ENCODE measurements at places on chromosomes 3 and 15.

DNA sequence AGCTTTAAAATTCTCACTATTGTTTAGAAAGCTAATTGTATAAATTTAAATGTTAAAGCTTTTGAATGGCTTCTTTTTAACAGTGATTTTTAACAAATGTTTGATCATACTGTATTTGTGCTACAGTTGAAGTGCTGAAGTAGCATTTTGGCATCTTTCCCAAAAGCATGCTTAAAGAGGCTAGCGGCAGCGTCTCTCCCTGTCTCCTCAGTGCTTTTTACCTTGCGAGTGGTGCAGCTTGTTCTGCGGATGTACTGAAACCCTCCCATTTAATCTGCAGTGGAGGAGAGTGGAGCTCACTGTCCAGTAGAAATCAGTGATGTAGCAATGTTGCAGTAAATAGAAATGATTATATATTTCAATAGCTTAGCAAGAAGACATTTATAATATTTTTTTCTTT is 43.7 kb downstream of the LRRC49 start:
- no peak for DNase-seq

DNA sequence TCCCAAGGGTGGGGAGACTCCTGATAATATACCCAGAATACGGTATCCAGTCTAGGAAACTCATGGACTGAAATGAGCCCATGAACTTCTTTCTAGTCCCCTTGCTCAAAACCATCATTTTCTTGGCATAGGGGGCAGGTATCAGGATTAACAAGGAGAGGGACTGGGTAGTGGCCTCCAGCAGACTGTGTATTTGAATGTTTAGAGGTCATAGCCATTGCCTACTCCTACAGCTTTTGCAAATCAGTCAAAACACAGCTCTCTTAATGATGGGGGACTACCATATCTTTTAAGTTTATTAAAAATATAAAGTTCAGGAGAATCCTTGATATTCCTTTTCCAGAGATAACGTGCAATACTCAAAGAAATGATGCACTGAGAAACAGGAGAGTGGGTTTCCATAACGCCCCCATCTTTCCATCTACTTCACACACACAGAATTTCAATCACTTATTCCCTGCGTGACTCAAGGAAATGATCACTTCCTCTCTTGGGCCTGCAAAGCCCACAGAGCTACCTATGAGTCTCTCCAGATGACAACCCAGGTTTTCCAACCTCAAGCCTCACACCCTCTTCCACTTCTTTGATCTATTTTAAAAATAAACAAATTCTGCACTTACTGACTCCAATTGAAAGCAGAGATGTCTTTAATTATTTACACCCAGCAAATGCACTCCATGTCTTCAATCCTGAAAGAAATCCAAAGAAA is 584.0 kb upstream of the LMCD1 start:
- peak; percentile 2 for DNase-seq

DNA sequence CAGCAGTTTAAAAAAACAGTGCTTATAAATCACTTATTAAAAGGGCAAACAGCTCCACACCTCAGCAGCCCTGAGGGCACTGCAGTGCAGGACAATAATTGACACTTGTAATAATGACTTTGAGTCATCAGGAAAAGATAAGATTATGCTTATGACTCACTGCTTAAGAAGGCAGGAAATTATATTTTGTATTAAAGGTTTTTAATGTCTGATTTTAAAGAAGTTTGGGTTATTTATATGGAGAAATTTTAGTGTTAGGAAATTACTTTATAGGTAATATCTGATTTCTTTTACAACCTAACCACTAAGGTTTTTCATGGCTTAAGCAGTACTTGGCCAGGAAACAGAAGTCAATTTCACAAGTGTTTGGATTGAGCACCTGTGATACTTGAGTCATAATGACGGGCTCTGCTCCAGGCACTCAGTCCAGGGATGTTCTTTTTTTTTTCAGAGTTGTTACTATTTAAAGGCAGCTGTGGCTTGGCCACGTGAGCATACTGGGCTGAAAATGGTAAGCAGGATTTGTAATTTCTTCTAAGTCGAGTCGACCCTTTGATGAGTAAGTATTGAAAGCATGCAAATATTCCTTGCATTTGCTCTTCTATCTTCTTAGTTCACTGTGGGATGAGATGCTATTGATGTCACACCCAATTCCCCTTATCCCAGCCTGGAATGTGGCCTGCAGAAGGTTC is 21.6 kb upstream of the SLC6A20 start:
- DNase-seq, result no peak

GRCh38 chr3:6734395-6734746 is 126.5 kb upstream of the GRM7 start:
- DNase-seq, result no peak

- no peak for DNase-seq
Observed at GRCh38 chr15:84950570-84951111, 31.0 kb upstream of the PDE8A start.

DNA sequence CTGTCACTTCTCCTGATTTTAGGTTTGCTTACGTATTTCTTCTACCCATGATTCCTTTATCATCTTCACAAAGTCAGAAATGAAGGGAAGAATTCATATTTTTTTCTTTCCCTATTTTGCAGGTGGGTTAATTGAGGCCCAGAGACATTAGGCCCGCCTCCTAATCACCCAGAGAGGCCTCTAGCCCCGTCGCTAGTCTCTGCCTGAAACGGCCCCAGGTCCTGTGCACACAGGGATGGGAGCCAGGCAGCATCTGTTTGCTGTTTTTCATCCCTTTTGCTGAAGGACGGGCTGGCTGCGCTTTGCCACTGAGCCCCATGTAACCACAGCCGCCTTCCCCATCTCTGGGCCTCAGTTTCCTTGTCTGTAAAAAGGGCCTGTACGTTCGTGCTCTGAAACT is 135.9 kb downstream of the FBLN2 start:
- no peak for DNase-seq

GRCh38 chr3:169146179-169146665 is 517.3 kb downstream of the MECOM start:
- no peak for DNase-seq

GRCh38 chr3:12370758-12371157 is 81.9 kb downstream of the PPARG start:
- no peak for DNase-seq

- DNase-seq, result no peak
Observed at GRCh38 chr3:8189051-8189450, 312.6 kb upstream of the LMCD1 start.

GRCh38 chr3:73398084-73398483 is 226.7 kb downstream of the PDZRN3 start:
- no peak for DNase-seq

DNA sequence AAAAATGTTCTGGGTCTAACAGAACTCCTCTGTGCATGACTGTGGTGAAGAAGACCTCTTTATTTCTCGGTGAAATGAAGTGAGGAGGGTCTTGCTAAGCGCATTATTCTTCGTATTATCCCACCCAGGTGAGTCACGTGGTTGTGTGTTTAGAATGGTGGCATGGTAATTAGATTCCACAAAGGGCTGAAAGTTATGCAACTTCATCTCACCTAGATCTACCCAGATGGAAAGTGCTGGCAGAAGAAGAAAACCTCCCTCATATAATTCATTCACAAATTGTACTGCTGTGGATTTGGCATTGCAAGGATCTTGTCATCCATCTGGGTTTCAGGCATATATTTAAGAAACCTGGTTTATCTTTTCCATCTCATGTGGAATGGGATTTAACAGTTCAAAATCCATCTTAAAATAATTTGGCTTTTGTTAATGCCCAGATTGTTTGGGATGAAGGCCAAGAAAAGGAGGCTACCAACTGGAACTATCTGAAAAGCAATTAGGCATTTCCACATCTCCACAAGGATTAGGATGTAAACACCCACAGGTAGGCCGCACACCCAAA is 175.3 kb downstream of the PLCL2 start:
- DNase-seq, result no peak

DNA sequence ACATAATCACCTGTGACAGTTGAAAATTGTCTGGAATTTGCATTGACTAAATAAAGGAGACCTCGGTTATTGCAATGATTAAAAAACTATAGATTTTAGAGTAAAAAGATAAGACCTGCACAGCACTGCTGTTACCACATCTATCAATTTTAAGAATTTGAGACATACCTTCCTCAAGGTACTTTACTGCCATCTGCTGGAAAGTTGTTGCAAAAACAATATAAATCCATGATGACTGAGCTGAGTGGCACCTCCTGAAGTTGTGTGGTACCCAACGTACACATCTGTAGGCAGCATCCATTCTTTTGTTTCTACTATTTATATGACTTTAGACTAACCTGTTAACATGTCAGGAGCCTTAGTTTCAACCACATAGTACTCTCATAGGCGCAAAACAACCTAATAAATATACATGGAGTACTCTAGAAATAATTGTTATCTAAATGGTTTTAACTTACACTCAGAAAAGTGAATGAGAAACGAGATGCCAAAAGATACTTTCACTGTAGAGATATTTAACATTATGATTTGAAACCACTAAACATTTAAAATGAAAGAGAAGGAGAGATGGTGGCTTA is 106.7 kb downstream of the GHSR start:
- peak; percentile 17 for DNase-seq

GRCh38 chr3:122984007-122984406 is 43.6 kb downstream of the SEMA5B start:
- no peak for DNase-seq

DNA sequence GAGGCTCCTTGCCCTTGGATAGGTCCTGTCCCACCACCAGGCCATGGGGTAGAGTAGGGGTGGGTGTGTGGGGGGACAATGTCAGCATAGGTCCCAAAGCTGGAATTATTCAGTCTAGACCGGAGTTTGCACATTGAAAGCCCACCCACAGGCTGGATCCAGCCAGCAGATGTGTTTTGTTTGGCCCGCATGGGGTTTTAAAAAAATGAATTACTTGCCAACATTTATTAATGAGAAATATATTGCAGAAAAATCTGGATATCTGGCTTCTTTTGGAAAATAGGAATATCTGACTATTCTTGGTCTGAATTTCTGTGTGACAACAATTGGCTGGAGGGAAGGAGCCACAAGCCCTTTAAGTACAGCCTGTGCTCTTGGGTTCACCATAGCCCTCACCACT is 17.3 kb upstream of the LRIG1 start:
- no peak for DNase-seq

- no peak for DNase-seq
Observed at GRCh38 chr3:129357616-129358015, 70.8 kb downstream of the EFCAB12 start.

DNA sequence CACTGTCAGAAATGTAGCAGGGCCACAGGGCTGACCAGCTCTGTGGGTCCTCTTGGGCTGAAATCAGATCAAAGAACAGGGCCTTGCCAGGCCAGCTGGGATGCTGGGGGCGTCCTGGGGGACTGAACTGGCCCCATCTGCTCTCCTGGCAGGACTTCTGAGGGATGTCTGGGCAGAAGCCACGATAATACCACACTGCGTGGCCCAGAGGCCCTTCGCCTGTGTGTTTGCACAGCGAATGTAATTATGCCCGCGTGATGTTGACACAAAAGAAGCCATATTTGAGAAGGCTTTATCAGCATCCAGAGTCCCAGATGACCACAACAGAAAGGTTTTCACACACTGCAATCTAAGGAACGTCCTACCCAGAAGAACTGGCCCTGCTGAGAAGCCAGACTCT is 174.0 kb downstream of the RAB11A start:
- no peak for DNase-seq

- no peak for DNase-seq
Observed at GRCh38 chr3:84666468-84666867, 292.3 kb upstream of the CADM2 start.

DNA sequence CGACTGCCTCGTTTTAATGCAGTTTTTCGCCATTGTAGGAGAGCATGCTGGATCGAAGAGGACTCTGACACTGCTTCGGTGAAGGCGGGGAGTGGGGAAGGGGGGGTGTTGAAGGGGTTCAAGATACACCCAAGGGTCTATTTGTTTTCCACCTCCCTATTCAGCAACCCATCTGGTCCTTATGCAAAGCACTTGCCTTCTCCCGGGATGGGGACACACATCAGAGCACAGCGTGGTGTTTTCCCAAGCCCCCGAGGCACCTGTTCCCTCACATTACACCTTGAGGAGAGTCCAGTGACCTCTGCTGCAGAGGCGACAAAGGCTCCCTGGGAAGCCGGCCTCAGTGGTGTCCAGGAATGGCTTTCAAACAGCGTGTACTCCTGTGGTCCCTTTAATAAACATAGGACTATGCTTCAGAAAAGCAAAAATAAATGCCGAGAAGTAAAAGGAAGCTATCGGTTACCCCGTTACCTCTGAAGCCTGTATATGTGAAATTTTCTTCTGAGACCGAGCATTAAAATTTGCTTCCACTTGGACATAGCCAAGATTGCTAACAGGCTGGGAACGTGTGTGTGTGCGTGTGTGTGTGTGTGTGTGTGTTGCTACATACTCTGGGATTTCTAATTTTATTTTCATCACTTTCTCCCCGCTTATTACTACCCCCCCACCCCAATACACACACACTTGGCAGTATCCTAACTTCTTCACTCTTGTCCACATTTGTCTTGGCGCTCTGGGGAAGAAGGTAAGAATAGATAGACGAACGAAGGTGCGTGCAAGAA is 53.2 kb downstream of the CCDC54 start:
- no peak for DNase-seq

DNA sequence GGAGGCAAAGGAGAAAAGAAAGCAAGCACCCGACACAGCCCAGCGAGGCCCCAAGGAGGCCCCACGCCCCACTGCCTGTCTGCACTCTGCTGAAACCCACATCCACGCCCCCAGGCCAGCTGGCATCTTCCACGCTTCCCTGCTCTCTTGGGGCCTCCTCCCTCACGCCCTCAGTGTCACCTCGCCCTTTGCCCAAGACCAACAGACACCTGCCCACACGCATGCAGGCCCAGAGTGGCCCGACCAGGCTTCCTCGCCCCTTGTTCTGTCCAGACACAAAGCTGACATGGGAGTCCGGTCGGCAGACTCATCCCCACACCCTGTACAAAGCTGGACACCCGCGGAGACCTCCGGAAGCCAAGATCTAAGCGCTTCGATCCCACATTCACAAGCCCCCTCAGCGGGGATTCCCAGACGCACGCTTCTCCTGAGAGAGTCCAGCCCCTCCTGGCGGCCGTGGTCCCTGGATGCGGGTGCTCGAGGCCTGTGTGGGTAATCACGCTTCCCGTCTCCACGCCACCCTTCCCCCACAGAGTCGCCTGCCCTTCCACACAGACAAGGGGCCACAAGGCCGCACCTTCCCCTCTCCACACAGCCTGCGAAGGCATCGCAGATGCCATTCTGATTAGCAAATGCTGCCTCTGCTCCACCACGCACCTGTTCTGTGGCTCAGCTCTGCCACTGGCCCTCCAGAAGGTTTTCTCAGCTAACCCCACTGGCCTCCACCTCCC is 176.6 kb downstream of the XXYLT1 start:
- no peak for DNase-seq

DNA sequence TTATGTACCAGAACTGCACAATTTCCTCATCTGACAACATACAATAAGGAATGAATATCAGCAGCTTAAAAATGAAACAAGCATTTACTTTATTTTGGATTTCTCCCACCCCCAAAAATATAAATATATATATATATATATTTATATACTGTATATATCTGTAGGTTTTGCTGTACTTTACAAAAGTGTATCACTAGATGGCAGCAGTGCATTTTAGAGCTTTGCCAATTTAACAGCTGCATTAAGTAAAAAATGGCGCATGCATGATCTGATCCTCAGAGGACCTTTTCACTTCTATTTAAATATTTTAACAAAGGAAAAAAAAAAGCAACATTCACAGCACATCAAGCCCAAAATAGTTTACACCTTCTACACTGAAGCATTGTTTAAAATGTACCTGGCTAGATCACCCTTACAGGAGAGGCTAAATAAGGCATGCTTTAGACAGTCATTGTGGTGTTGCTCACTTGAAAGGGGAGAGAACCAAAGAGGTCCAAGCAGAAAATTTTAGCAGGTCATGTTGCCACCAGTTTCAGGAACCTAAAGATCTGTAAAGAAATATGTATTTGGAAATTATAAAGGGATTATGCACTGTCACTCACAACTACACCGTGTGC is 72.6 kb downstream of the NPTN start:
- DNase-seq, result no peak

Data from activated CD4-positive, alpha-beta T cell treated with anti-CD3 and anti-CD28 coated beads for 4 hours (primary cell).